Posterior vena cava (tissue), 2 donors: ENCODE measurements at places on chromosomes 2 and 18. TPM values are rescaled to one million over a fixed set of nuclear protein-coding genes. Genes with fewer than 3 reads are reported as not detected.

The PTPRM gene
- total RNA-seq = 53.4 TPM

The KCNS3 gene
- 3.1 TPM for total RNA-seq

- no peak for DNase-seq
These were observed 70.5 kb downstream of the ID2 start for GRCh38 chr2:8752385-8752784.

DNA sequence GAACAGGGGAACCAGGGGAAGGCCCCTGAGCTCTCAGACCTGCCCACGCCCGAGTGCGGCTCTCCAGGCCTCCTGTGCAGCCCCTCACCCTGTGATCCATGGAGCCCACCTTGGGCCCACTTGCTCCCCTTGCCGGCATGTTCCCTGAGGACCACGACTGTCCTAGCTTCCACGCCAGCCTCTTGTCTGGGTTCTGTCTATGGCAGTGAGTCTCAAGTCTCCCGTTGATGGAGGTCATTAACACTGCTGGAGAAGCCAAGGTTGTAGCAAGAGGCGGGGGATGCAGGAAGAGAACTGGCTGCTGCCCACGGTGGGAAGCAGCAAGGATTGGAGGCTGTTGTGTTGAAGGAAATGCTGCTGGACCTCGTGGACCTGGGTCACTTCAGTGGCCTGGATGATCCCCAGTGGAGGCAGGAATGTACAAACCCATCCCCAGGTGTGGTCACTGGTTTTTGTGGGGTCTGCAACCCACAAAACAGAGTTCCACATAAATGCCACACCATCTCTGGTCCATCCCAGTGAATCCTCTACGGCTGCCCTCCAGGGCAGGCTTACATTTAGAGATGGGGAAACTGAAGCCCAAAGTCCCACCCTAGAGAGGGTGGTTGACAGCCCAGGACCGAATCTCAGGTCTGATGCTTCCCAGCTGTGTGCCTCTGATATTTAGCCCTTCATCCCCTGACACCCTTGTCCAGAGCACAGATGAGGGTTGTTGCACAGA lies 150.3 kb downstream of the NDUFA10 start:
- peak; percentile 41 for DNase-seq

GRCh38 chr2:88690591-88691338 lies 708 bp upstream of the RPIA start:
- no peak for DNase-seq

- DNase-seq = no peak
These were observed 29.3 kb downstream of the SERPINE2 start for GRCh38 chr2:224009605-224010315.

The MRPL44 gene
- total RNA-seq = 10.4 TPM

The ATF2 gene
- 53.4 TPM for total RNA-seq

- no peak for DNase-seq
These were observed 365.0 kb upstream of the CDH2 start for GRCh38 chr18:28541934-28542333.

The LONRF2 gene
- total RNA-seq = 15.7 TPM

DNA sequence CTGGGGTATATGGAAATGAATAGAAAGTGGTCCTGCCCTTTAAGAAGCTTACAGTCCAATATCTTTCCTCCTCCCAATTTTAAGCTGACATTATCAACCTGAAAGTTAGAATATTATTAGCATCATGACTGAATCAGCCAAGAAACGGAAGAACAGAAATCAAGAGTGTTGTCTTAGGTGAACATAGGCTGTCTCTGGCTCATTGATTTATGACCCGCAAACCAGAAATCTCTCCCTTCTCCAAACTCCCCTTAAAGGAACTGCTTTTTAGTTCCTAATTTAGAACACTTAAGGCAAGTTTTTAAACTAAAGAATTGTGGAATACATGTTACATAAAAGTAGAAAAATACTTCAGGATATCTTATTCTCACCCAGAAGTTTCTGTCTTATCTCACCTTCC lies 62.7 kb downstream of the MYO3B start:
- no peak for DNase-seq

DNA sequence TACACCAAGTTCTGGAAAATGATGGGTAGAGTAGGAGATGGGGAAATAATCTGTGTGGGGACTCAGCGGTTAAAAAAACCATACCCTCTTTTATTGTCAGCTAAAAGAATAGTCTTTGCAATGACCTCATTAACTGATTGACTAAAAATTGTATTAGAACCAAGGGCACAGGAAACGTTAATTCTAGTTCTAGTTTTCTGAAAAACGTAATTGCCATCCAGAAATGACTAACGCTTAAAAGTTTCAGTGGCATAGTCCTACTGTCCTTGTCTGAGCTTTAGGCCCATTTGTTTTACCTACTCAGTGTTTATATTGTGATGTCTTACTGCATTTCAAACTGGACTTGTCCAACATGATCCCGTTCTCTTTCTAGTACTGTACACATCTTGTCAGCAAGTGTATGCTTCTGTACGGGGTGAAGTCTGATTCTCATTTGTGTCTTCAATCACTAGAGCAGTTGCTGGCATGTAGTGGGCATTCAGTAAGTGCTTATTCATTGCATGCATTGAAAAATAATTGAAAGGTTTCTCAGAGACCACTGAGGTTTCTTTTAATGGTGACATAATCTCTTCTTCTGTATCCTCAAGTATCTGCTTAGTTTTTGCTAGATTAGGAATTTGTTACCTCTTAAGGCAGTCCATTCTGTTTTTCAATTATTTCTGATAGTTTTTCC lies 81.5 kb downstream of the ZNF407 start:
- DNase-seq = no peak

- no peak for DNase-seq
These were observed 23.5 kb upstream of the SCG2 start for GRCh38 chr2:223625652-223626051.

DNA sequence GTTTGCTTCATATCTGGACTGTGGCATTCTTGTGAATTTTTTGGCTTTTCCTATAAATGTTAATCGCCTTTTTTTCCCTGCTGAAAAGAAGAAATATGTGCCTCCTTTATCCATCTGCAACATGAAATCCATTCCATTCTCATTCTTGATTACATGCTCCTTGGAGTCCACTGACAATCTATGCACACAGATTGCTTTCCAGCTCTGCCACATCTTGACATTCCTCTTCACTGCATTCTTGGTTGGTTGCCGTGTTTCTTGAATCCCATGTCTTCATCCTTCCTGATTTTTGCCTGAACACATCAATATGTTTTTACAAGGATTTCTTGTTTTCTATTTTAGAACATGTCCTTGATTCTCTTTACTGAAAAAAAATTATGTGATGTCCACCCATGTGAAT lies 26.7 kb upstream of the BIRC6 start:
- DNase-seq = no peak

GRCh38 chr2:19649142-19649541 lies 252.6 kb downstream of the TTC32 start:
- no peak for DNase-seq

- DNase-seq = no peak
These were observed 13.8 kb downstream of the ROCK2 start for GRCh38 chr2:11330457-11331142.

The PCARE gene
- total RNA-seq = not detected

GRCh38 chr2:30770816-30771576 lies 36.2 kb downstream of the CAPN13 start:
- DNase-seq = peak; percentile 31

GRCh38 chr2:2575870-2576386 lies 244.9 kb upstream of the MYT1L start:
- DNase-seq = no peak

DNA sequence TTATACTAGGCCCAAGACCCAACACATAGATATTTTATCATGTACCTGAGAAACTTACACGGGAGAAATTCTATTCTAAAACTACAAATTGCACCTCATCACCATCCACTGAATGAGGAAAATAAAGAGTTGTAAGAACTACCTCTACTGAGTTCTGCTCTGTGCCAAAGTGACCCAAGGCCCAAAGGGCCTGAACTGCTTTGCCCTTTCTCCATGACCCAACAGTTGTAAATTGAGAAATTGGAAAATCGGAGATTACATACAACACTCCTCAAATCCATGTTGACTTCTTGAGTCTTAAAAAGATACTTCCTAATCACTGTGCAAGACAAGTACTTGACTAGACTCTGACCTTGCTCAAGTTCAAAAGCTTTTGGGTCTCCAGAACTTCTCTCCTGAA lies 8.8 kb downstream of the NR4A2 start:
- no peak for DNase-seq

DNA sequence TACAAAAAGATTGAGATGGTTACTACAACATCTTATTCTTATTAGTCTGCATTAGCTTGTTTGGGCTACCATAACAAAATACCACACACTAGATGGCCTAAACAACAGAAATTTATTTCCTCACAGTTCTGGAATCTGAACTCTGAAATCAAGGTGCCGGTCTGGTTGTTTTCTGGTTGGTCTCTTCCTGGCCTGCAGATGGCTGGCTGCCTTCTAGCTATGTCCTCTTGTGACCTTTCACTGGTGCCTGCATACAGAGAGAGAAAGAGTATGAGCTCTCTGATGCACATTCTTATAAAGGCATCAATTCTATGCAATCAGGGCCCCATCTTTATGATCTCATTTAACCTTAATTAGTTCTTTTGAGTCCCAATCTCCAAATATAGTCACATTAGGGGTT lies 696.5 kb downstream of the TDRD15 start:
- DNase-seq = no peak

- DNase-seq = no peak
These were observed 513.4 kb downstream of the TNS1 start for GRCh38 chr2:217489145-217489960.

The AFF3 gene
- 26.4 TPM for total RNA-seq

- DNase-seq = no peak
These were observed 18.4 kb downstream of the TMEM247 start for GRCh38 chr2:46497766-46498165.

DNA sequence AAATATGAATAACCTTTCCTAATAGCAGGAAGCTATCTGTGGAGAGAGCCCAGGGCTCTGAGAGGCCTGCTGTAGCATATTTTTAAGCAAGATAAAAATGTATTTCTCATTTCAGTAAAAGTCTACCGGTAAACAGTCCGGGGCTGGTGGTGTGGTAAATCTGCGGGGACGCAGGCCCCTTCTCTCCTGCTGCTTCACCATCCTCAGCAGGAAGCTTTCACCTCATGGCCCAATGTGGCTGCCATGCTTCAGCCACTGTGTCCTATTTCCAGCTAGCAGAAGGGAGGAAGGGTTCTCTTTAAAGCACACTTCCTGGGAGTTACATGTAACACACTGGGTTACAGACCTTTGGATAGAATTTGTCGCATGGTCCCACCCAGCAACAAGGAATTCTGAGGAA lies 79.5 kb upstream of the ODC1 start:
- DNase-seq = no peak
